ENCODE measurements at places on chromosomes 5 and 9.

GRCh38 chr9:98808411-98808815 is 943 bp downstream of the GALNT12 start:
- DNase-seq: no peak

- DNase-seq: no peak
Observed at GRCh38 chr9:106228861-106229260, 534.5 kb downstream of the TMEM38B start.

GRCh38 chr9:96067600-96067999 is 192.1 kb downstream of the ERCC6L2 start:
- DNase-seq: no peak

- DNase-seq: no peak
Observed at GRCh38 chr5:175688352-175689146, 30.7 kb downstream of the HRH2 start.

- DNase-seq: no peak
Observed at GRCh38 chr5:146342882-146343865, 4.5 kb downstream of the POU4F3 start.

GRCh38 chr9:101861472-101861871 is 123.0 kb upstream of the GRIN3A start:
- no peak for DNase-seq

DNA sequence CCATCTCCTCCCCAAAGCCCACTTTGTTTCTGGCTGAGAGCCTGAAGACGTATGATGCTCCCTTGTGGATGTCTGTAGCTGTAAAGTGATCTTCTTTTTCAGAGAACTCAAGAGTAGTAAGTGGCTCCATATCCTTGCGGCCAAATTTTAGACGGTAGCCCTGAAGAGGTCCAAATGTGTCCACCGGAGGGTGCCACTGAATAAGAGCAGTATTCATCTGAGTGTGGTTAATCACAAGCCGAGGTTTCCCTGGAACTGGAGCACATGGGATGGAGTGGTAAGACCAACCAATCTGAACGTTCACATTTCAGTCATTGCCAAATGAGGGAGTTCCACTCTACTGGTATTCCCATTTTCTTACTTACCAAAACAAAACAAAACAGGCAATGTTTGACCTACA is 686.5 kb upstream of the DMAC1 start:
- DNase-seq: no peak

GRCh38 chr9:113579283-113580040 is 115.9 kb downstream of the RGS3 start:
- no peak for DNase-seq

DNA sequence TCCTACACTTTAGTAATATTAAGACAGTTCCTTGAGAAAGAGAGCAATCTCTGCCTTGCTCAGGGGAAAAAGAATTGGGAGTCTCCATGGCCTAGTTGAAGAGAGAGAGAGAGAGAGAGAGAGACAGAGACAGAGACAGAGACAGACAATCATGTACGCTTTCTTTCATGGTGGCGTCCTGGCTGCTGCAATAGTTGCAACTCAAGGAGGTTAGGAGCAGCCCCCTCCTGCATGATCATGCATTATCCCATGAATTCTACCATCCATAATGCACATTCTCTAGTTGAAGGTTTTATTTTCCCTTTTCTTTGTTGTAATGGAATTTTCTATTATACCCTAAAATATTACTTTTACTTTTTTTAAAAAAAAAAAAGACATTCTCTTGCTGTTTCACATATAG is 50.7 kb downstream of the PPP2R2B start:
- DNase-seq: no peak

- no peak for DNase-seq
Observed at GRCh38 chr9:113376634-113377567, at the start of gene HDHD3. TSS of gene HDHD3 (minus strand) at chr9:113376986. CDS start at chr9:113374354, 2,632 bp downstream.

- DNase-seq: no peak
Observed at GRCh38 chr5:169011009-169011408, 289.9 kb downstream of the SLIT3 start.

- DNase-seq: no peak
Observed at GRCh38 chr9:134007571-134007970, 15.4 kb upstream of the VAV2 start.

DNA sequence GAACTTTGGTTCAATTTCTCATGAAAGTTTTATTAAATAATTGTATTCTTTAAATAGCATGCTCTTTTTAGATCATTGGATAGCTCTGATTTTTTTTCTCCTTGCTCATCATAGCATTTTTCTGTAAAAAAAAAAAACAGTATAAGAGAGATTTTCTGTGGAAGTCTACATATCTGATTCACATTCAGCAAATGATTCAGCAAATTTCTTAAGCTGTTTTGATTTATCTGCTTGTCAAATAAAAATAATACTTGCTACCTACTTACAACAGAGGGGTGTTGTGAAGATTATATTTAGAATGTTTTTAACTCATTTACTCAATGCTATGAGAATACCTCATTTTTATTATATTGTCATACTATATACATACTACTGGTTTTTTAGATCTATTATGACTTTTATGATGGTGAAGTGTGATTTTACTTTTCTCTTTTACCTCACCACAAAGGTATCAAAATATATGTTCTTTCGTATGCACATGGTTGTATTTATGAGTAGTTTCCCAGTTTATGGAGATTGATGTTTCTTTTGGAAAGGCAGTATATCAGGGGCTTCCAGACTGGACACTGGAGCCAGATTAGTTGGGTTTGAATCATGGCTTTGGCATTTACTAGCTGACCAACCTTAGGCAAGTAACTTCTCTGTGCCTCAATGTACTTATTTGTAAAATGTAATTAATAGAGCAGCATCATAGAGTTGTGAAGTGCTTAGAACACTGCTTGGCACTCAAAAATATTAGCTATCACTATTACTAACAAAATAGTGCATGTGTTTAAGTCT is 25.5 kb downstream of the TNPO1 start:
- no peak for DNase-seq

- no peak for DNase-seq
Observed at GRCh38 chr9:10396615-10397014, 216.2 kb downstream of the PTPRD start.

DNA sequence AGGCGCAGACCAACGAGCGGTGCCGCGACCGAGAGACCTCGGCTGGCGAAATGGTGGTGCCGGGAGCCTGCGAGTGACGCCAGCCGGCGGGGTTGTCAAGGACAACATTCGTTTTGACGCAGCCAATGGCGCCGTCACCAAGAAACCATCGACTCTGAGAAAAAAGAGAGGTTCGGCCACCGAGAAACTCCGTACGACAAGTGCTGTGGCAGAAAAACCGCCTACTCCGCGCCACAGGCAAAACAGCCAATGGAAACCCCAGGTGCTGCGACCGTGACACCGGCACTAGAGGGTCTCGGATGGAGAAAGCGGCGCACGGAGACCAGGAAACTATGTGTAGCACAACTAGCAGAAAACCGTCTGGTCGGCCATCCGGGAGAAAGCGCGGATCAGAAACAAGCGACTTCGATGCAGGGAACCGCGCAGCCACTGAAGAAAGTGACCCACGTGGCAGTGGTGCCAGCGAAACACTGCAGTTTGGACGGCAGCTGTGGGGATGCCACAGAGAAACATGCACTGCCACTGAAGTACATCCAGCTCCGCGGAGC is 88.8 kb downstream of the ANXA2R start:
- DNase-seq: no peak

GRCh38 chr9:20760246-20760891 is 76.3 kb downstream of the FOCAD start:
- DNase-seq: no peak

- DNase-seq: no peak
Observed at GRCh38 chr5:35879096-35879495, 22.4 kb downstream of the IL7R start.

DNA sequence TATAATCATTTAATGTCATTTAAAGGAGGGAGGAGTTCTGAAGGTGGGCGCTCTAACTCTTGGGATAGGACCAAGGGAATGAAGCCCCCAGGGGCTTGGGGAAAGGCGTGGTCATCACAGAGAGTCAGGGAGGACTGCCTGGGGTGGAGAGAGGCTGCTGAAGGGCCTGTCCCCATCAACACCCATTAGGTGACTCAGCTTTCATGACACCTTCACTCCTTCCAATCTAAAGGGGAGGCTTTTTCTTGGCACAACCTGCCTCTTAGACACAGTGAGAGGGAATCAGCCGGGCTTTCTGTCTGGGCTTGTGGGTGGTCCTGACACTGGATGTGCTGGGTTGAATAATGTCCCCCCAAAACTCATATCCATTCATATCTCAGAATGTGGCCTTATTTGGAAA is 31.4 kb upstream of the ANKRD33B start:
- DNase-seq: no peak

DNA sequence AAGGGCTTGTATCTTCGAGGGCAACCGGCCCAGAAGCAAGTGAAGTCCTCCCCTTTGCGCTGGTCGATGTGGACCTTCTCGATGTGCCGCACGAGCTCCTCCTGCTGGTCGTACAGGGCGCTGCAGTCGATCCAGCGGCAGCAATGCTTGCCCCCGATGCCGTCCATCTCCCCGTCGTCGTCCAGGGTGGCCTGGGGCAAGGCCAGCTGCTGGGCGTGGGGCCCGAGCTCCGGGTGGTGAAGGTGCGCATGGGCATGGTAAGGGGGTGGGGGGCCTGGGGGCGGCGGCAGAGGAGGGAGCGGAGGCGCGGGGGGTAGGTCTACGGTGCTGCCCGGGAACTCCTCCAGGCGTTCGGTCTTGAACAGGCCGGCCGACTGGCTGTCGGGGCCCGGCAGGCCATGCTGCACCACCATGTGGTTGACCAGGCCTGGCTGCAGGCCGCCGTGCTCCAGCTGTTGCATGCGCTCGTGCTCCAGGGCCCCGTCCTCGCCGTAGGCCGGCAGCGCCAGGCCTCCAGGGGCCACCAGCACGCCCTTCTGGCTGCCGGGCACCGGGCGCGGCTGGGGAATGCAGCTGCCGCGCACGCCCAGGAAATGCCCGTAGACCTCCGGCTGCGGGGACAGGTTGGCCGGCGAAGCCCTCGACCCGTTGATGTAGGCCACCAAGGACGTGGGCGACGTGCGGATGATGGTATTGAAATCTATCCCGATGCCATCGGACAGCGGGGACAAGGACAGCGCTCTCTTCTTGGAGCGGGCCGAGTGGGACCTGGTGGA is 181.8 kb downstream of the GLIS3 start:
- DNase-seq: no peak
